ENCODE measurements at places on chromosomes 13 and 19. TPM values are rescaled to one million over a fixed set of nuclear protein-coding genes. Genes with fewer than 3 reads are reported as not detected.

The PRR36 gene
- 0.11 TPM for total RNA-seq

The PSG11 gene
- total RNA-seq: not detected

The AP3D1 gene
- total RNA-seq: 108 TPM

DNA sequence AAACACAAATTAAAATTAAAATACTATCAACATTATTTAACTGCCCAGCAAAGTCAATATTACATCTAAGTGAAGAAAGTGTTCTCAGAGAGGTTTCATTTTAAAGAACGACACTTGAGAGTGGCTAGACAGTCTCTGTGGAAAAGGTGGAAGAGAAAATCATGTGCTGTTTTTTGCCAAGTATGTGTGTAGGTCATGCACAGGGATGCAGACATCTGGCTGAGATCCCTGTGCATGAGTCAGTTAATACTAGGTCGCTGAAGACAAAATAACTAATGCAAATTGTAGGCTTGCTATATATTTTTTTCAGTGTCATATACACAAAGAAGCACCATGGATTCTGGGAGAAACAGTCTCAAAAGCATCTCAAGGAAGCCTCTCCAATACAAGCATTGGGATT is 44.3 kb upstream of the ENOX1 start:
- no peaks in the 10 kb centered on the region for H3K4me1 ChIP-seq
- H3K36me3 ChIP-seq: no peaks in the 10 kb centered on the region
- no peaks in the 10 kb centered on the region for H3K27me3 ChIP-seq

DNA sequence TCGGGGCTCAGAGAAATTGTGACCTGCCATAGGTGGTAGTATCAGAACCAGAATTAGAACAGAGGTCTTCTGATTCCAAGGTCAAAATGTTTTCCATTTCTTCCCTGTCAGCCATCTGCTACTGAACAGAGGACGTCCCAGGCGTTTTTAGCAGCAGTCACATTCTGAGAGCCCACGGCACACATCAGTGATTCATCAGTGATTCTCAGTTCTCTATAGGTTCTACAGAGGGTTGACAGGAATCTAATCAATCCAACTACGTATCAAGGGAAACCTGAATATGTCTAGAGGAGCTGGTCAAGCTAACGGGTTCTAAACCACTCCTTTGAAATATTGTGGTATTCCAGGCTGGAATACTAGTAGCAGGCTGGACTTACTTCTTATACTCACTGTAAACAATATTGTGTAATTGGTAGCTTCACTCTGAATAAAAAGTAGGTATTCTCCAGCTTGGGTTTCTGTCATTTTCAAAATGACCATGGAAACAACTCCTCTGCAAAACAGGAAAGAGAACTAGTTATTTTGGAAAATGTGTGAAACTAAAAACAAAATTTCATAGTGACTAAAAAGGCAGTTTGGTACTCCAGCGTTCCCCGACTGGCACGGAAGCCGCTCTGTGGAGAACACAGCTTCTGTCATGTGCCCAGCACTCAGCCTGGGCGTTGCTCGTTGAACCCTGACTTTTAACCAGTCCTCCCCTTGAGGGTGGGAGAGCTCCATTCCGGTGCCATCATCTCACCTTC is 43.2 kb downstream of the FLT3 start:
- no peaks in the 10 kb centered on the region for H3K36me3 ChIP-seq
- DNase-seq: no peak
- peaks cover 19% of the 10 kb centered on the region for H3K4me1 ChIP-seq

DNA sequence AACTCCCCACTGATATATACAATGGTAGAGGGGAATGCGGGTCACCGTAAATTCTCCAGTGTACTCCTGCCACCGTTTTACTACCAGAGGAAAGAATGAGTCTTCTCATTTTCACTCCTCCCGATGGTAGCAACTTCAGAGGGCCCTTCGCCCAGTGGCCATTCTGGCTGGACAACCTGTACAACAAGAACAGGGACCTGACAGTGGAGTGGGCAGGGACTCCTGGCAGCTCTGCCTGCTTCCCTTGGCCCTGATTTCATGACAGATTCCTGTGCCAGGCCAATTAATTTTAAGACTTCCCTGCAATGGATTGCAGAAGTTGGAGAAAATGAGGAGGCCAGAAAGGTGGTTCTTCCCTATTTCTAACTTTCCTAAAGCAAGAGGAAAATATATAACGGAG is 148.9 kb downstream of the GPC6 start:
- no peak for DNase-seq
- no peaks in the 10 kb centered on the region for H3K4me1 ChIP-seq
- no peaks in the 10 kb centered on the region for H3K36me3 ChIP-seq
- no peaks in the 10 kb centered on the region for H3K27me3 ChIP-seq

DNA sequence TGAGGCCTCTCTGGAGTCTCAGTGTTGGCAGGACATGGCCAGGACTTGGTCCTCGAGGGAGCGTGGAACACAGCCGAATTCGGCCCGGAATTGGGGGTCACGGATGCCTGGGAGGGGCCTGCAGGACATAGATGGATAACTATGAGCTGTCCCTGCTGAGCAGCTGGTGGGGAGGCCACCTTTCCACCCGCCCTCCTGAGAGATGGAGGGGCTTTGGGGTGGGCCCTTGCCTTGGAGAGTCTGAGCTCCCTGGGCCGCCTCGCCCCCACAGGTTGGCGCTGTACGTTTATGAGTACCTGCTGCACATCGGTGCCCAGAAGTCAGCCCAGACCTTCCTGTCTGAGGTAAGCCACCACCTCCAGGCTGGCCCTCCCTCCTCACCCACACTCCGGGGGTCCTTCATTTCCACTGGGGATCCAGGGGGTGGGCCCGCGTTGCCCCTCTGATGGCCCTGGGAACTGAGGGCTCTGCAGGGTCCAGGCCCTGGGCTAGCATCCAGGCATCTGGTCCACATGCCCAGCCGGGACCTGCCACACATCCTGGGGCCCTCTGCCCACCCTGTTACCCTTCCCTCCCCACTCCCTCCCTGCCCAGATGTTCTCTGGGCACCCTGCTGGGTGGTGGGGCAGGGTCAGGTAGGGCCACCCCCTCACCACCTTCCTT is 8.0 kb downstream of the SSBP4 start:
- H3K27me3 ChIP-seq: no peaks in the 10 kb centered on the region
- H3K4me3 ChIP-seq: no peak overlapping the region
- H3K4me1 ChIP-seq: peaks cover 33% of the 10 kb centered on the region

GRCh38 chr13:51885651-51886050 is 23.9 kb downstream of the CCDC70 start:
- H3K36me3 ChIP-seq: no peaks in the 10 kb centered on the region
- no peak overlapping the region for H3K27ac ChIP-seq
- no peak overlapping the region for H3K4me3 ChIP-seq

- no peaks in the 10 kb centered on the region for H3K36me3 ChIP-seq
- no peak for DNase-seq
- peaks cover 6% of the 10 kb centered on the region for H3K27me3 ChIP-seq
- no peak overlapping the region for H3K4me3 ChIP-seq
- no peak overlapping the region for H3K27ac ChIP-seq
- H3K4me1 ChIP-seq: peaks cover 28% of the 10 kb centered on the region
Measured at GRCh38 chr19:41933693-41934426, 5.6 kb upstream of the ERFL start.

All from GM12878 (cell line).